ENCODE measurements at places on chromosomes 12 and 14. TPM values are rescaled to one million over a fixed set of nuclear protein-coding genes. Genes with fewer than 3 reads are reported as not detected.

The CFAP54 gene
- total RNA-seq, result 0.59 TPM

The ZFHX2 gene
- 0.19 TPM for total RNA-seq

DNA sequence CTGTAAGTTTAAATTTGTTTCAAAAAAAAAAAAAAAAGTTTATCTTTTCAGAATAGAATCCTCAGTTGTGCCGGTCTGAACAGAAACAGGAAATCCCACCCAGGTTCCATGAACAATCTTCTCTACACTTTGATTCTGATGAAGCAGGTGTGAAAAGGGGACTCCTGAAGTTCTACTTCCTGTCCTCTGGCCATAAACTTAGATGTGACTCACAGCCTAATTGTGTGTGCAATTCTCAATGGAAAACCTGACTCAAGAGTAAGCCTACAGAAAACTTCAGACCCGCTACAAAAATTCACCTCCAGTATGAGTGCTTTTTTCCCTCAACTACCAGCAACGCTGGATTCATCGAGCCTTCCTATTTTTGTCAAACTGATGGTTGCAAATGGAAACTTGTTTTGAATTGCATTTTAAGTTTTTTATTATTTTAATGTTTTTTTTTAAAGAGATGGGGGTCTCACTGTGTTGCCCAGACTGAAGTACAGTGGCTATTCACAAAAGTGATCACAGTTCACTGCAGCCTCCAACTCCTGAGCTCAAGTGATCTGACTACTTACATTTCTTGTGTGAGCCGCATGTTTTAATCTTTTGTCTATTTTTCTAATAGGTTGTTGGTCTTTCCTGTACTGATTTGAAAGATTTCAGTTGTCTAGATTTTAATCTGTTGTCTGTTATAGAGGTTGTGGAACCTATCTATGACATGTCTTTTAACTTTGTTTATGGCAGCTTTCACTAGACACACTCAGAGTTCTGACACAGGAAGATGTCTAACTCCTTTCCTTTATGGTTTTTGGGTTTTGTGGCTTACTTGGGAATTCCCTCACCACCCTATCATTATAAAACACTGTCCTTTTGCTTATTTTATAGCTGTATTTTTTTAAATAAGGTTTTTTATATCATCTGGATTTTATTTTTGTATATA, 37.6 kb downstream of the ATG14 start:
- DNase-seq, result no peak

The GDF11 gene
- total RNA-seq, result 0.59 TPM

- DNase-seq, result no peak
Measured at GRCh38 chr14:68574906-68575305, 218.0 kb downstream of the ZFP36L1 start.

- DNase-seq, result no peak
Measured at GRCh38 chr12:51417826-51418225, 6.8 kb upstream of the SLC4A8 start.

GRCh38 chr14:34501004-34501580, 38.4 kb downstream of the EAPP start:
- no peak for DNase-seq

The PMEL gene
- 31.9 TPM for total RNA-seq

All from lower leg skin (tissue), 4 donors.